ENCODE measurements at places on chromosomes 16 and 17.

GRCh38 chr16:13913374-13914292 lies 6.3 kb upstream of the ERCC4 start:
- no peak for DNase-seq

DNA sequence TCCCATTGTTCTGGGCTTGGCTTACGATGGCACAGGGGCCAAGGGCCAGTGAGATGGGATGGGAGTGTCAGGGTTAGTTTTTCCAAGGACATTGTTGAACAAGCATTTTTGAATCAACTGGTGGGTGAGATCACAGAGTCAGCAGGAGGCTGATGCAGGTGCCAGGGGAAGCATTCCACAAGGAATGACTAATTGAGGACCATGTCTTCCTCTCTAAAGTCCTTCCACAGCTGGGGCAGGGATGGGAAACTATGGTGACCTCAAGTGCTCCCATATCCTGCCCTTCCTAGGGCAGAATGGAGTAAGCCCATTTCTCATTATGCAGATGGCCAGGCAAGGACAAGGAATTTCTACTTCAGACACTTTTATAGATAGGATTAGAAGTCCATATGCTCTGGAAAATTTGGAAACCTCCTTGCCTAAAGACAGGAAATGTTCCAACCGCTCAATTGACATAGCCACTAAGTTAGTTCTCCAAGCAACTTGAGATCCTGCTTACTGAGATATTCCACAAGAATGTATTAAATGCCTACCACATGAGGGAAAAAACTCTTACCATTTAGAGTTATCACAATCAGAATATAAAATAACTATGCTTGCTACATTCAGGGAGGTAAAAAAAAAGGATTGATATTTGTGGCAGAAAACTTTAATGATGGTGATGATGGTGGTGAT lies 21.2 kb upstream of the ENGASE start:
- no peak for DNase-seq

GRCh38 chr16:88472069-88472468 lies 19.0 kb downstream of the ZFPM1 start:
- no peak for DNase-seq

GRCh38 chr17:32460054-32460453 lies 15.7 kb downstream of the PSMD11 start:
- DNase-seq: no peak

DNA sequence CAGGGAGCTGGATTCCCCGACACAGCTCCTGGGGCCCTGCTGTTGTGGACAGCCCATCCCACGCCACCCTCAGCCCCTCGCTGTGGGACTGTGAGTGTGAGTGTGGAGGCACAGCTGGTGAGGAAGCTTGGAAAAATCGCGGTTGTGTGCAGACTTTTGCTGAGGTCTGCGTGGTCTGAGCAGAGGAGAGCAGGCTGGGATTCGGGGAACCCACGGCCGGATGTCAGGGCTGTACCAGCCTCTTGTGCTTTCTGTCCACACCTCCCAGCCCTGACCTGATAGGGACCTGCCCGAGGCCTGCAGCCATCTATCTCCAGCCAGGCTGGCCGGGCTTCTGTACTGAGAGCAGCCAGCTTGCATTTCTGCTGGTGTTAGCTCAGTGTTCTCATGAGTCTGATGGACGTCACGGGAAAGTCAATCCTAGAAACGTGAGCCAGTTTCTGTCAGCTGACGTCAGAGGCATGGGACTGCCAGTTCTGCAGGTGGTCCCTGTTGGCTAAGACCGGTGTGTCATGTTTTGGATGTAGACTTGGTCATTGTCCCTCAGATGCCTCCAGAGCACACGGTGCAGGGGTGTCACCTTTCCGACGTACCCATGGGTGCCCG lies 72.8 kb upstream of the ZNF750 start:
- DNase-seq: no peak

DNA sequence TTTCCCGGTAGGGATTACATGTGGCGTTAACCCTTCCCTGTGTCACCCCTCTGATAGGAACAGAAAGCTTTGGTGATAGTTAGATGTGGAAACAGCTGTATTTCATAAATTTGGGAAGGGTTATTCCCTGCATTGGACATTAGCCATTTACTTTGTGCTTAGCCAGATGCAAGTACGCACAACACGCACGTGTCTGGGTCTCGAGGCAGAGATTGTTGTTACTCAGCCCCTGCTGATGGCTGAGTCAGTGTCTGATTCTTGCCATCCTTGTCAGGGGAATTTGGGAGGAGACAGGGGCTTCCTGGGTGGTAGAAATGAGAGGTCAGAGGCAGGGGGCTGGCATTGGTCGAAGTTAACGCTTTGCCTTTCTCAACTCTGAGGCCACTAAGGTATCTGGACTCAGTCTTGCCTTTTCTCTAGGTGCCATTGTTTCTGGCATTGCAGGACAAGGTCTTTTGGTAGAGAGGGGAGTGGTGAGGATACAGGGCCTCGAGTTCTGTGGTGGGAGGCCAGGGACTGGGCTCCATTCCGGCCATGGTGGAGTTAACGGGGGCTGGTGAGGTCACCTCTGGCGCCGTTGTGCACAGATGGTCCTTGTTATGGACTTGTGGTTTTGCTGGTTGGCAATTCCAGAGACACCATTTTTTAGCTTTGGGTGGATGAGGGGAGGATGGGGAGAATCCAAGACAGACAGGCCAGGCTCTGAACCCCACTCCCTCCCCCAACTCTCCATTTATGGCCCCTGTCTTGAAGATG lies 8.2 kb downstream of the MMP2 start:
- DNase-seq: no peak

- peak; percentile 31 for DNase-seq
Observed at GRCh38 chr17:37770631-37771518, 26.0 kb upstream of the HNF1B start.

DNA sequence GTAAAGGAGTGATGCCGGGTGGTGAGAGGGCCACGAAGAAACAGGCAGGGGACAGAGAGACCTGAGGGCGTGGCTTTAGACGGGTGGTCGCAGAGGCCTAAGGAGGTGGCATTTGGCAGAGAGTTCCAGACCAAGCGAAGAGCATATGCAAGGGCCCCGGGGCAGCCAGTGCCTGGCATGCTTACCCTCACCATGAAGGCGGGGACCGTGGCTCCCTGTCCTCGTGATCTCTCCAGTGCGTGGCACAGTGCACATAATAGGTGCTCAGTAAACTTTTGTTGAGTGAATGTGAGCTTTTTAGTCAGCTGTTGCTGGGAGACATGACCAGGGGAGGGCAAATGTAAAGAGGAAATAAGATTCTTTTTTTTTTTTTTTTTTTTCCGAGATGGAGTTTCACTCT lies 245.6 kb upstream of the GSE1 start:
- DNase-seq: no peak

GRCh38 chr17:75341784-75342486 lies 52.7 kb upstream of the SLC25A19 start:
- no peak for DNase-seq

- DNase-seq: no peak
Observed at GRCh38 chr16:9964426-9964825, 217.8 kb downstream of the GRIN2A start.

DNA sequence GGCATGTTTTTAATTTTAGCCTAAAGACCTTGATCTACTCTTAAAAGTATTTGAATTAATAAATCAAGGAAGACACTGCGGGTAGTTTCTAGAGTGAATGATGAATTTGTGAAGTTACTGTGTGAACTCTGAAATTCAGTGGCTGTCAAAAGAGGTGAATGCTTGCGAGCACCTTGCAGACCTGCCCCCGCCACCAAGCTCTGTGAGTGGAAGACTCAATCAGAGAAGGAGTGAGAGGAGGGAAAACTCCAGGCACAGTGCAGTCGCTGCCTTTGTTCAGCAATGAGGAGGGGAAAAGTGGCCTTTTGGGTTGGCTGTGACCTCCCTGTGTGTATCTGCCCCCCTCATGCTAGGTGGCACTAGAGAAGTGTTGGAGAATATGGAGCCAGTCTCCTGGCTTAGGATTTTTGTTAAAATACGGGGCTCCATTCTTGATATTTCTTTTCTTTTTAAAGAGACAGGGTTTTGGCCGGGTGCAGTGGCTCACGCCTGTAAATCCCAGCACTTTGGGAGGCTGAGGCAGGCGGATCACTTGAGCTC lies 53.0 kb downstream of the LDHD start:
- DNase-seq: no peak

- DNase-seq: no peak
Observed at GRCh38 chr16:66081775-66082366, 284.6 kb upstream of the CDH5 start.

GRCh38 chr17:17868641-17869522 lies 32.1 kb upstream of the SREBF1 start:
- DNase-seq: no peak

GRCh38 chr16:89565256-89565505 lies 4.7 kb downstream of the RPL13 start:
- DNase-seq: peak; percentile 47

DNA sequence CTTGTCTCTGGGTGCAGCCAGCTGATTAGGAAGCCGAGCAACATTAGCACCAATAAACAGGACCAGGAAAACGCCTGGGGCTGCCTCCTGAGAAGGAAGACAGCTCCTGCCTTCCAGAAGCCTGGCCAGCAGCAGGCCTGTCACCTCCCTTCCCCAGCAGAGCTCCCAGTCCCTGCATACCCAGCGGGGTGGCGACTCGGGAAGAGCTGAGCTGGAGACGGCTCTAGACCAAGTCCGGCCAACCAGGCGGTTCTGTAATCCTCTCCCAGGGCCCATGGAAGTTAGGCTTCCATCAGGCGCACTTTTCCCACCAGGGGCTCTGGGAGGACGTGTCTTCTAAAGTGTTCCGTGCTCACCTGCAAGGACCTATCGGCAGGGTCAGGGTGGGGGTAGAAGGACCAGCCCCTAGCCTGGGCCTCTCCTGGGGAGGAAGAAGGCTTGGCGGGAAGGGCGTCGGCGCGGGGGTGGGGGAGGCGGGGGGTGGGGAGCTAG lies 12.0 kb upstream of the CLUH start:
- DNase-seq: no peak

- no peak for DNase-seq
Observed at GRCh38 chr16:22937169-22937568, 123.2 kb downstream of the HS3ST2 start.

DNA sequence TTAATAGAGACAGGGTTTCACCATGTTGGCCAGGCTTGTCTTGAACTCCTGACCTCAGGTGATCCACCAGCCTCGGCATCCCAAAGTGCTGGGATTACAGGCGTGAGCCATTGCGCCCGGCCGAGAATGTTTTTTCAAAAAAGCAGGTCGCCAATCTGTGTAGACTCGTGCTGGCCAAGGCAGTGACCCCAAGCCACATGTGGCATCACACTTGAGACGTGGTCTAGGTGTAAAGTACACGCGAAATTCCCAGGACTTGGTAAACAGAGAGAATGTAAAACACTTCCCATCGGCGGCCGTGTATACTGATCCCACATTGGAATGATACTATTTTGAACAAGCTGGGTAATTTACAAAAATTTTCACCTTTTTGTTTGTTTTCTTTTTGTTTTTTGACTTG lies 41.1 kb downstream of the TBC1D16 start:
- DNase-seq: no peak

GRCh38 chr17:32732900-32733299 lies 144.0 kb downstream of the MYO1D start:
- DNase-seq: no peak

- no peak for DNase-seq
Observed at GRCh38 chr16:1026784-1027500, 45.4 kb downstream of the SOX8 start.

GRCh38 chr17:21194226-21194625 lies 19.7 kb downstream of the TMEM11 start:
- no peak for DNase-seq

DNA sequence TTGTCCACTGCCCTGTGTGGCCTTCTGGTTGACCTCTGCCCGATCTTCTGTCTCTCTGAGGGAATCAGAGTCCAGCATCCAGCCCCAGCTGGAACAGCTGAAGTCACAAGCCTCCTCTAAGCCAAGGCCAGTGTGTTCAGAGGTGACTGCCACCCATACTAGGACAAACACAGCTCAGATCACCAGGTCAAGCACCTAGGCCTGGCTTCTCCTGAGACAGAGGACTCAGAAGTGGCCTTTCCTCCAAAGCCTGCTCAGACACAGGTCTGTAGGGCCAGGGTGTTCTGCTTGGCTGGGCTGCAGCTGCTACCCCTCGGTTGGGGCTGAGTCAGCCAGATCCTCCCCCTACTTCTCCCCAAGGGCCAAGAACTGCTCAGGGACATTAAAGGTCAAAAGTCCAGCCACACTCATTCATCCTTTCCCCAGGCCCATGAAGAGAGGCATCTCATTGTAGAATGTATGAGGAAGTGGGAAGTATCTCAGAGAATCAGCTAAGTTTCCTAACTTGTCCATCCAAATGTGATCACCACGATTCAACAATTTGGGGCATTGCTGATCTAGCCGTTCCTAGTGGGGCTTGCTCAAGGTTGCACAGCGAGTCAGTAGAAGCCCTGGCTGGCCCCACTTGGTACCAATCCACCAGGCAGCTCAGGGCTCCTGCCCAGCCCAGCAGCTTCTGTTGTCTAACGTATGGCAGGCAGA lies 7.6 kb downstream of the SLC46A1 start:
- no peak for DNase-seq

DNA sequence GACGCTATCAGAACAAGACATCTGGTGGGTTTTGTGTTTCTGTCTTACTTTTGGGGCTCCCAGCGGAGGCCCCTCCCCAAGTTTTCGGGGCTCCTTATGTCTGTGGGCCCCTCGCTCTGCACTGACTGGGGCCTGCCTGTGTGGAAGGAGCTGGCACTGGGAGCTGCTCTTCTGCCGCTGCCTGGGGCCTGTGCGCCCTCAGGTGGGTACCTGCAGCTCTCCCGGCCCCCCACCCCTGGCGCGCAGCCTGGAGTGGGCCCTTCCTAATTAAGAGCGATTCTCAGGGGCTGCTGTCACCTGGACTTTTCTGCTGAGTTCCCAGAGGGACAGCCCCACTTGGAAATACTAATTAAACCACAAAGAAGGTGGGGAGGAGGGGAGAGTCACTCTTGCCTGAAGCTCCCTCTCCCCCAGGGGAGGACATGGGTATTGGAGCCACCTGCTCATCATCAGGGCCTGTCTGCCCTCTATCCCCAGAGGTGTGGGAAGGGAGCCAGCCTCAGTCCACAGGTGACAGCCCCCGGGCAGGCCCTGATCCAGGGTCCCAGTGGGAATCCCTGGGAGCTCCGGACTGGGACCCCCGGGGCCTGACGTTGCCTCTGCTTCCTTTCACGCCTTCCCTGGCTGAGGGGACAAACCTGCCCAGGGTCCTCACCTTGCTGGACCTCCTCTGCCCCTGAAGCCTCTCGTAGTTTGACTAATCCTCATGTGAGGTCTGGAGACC lies 36.5 kb downstream of the GSE1 start:
- no peak for DNase-seq

DNA sequence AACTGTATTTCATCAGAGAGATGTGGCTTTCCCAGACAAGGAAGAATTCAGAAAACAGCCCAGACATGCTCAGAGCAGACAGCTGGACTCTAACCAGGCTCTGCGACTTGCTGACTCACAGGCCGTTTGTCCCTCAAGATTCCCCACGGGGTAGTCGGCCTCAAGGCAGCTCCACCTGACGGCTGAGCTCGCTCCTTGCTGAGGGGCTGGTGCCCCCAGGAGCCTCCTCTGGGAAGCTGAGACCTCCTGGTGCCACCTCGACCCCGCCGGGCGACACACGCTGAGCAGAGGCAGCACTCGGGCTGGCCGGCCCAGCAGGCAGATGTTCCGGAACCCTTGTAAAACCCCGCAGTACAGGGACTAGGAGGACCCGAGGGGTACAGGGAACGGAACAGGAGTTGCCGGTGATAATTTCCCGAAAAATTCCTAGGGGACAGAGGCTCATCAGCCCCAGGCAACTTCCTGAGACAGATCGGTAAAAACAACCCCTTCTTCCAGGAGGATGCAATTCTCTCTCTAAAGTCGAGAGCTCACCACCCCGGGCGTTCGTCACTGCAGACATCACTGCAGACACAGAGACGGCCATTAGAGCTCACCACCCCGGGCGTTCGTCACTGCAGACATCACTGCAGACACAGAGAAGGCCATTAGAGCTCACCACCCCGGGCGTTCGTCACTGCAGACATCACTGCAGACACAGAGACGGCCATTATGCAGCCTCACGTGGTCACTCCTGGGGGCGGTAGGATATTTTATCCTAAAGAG lies 19.9 kb downstream of the RPH3AL start:
- DNase-seq: no peak

Data from activated naive CD4-positive, alpha-beta T cell treated with anti-CD3 and anti-CD28 coated beads, Interleukin-2, amount 50 U/mL, for 16 hours (primary cell).